ENCODE measurements at places on chromosomes 16 and 17.

- DNase-seq = no peak
Observed at GRCh38 chr17:81116704-81117103, 48.6 kb upstream of the PVALEF start.

DNA sequence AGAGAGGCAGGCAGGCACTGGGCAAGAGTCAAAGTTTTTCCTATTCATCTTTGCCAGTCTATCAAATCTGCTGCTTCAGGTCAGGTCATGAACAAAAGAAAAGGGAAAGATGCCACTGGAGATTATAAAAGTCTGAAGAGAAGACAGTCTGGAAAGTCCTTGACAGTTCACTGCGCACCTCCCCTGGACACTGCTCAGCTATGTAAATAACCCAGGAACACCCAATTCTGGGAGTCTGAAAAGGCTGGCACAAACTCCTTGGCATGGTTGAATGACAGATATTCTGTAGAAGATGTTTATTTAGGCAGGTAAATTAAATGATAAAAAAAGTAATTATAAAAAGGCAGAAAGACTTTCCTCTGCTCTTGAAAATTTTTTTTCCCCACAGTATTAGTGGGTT, 5.2 kb upstream of the CORO6 start:
- no peak for DNase-seq

DNA sequence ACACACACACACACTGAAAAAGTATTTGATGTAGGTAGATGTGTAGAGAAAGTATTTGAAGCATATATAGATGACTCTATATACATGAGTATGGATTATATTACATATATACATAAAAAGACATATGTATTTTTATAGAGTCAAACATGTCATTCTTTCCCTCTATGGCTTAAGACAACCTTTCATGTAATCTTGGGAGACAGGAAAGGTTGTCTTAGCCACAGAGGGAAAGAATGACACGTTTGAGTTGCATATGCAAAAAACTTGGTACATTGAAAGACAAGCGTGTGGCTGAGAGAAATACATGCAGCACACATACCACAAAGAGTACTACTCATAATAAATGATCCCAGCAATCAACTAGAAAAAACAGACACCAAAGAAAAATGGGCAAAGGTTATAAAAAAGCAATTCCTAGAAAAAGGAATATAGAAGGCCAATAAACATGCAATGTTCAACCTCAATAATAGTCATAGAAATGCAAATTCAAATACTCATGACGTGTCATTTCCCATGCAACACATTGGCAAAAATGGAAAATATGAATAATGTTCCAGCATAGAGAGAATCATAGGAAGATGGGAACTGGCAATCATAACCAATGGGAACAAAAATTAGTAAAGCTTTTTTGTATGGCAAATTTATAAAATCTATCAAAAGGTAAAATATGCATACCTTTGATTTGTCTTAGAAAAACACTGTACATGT, 69.0 kb downstream of the SPECC1 start:
- DNase-seq = no peak

- peak; percentile 40 for DNase-seq
Observed at GRCh38 chr16:66961065-66961744, at the start of gene CES3. CES3 (plus strand) TSS chr16:66961266; CDS start chr16:66961308, 42 bp downstream.

GRCh38 chr16:85517563-85518179, 95.5 kb upstream of the GSE1 start:
- no peak for DNase-seq

DNA sequence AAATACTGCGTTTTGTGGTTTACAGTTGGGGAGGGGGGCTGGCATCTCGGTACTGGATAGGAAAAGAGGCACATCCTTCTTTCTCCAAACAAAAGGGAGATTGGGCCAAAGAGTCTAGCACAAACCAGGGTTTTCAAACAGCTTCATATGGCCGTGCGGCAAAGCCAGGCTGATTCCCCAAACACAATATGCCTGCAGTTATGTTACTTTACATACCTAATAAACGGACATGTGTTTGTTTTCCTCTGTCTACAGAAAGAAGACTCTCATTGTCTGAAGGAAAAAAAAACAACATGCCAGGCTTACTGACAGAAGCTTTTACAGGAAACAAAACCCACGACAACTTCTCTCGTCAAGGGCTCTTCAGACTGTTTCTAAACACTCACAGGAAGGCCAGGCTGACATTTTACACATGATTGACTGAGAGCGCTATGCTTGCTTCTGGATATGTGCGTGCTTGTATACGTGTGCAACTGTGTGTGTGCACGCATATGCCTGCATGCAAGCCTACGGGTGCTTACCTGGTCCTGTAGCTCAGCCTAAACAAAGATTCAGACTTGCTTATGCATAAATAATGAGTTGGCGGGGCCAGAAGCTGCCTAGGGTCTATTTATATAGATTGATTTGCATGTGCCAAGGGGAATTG, 461.0 kb upstream of the C16orf82 start:
- DNase-seq = no peak
